Sigmoid colon (tissue), 7 donors: ENCODE measurements at places on chromosomes 1 and 21. TPM values are rescaled to one million over a fixed set of nuclear protein-coding genes. Genes with fewer than 3 reads are reported as not detected.

RGS16 gene
- total RNA-seq, result 0.83 TPM

- H3K27me3 ChIP-seq, result no peaks in the 10 kb centered on the region
- H3K36me3 ChIP-seq, result peaks cover 6% of the 10 kb centered on the region
- H3K4me3 ChIP-seq, result no peak overlapping the region
- H3K27ac ChIP-seq, result no peak overlapping the region
Measured at GRCh38 chr1:23798662-23799142, 1.9 kb downstream of the GALE start.

GRCh38 chr1:150843474-150843873 lies 32.9 kb downstream of the ARNT start:
- no peak overlapping the region for H3K4me3 ChIP-seq
- H3K27me3 ChIP-seq, result no peaks in the 10 kb centered on the region
- no peaks in the 10 kb centered on the region for H3K4me1 ChIP-seq
- H3K27ac ChIP-seq, result no peak overlapping the region
- DNase-seq, result no peak

- no peak overlapping the region for H3K4me3 ChIP-seq
- H3K27me3 ChIP-seq, result no peaks in the 10 kb centered on the region
- H3K4me1 ChIP-seq, result peaks cover 10% of the 10 kb centered on the region
Measured at GRCh38 chr1:33137800-33138199, 44.0 kb downstream of the TRIM62 start.

GRCh38 chr1:68495532-68495931 lies 1.4 kb downstream of the DEPDC1 start:
- H3K4me1 ChIP-seq, result peaks cover 18% of the 10 kb centered on the region
- H3K27me3 ChIP-seq, result no peaks in the 10 kb centered on the region
- H3K4me3 ChIP-seq, result no peak overlapping the region

DNA sequence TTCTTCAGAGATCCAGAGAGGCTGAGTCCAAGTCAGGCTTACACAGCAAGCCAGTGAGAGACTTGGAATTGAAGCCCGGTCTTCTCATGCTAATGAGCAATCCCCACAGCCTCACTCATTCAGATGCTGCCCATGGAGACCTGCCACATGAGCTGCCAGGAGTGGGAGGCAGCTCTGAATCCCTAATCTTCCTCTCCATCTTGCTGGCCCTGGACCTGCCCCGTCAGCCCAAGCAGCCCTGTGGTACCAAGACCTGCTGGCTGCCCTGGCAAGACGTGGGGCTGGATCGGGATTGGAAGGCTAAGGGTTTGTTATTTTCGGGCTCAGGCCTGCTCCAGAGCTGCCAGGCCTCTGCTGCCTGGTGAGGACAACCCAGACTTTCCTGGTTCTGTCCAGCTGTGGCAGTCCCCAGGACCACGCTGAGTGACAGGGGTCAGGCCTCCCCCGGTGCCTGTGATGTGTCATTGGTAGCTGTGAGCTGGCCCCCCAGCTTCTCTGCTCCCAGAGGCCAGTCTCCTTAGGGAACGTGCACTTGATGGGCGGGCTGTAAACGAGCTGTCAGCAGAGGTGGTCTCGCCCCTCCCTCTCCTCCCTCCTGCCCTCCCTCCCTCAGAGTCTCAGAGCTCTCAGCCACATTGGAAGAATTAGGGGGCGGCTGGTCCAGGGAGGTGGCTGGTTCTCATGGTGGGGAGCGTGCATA lies 135.0 kb downstream of the FOXD2 start:
- no peak for DNase-seq
- no peaks in the 10 kb centered on the region for H3K27me3 ChIP-seq
- H3K27ac ChIP-seq, result no peak overlapping the region

USH2A gene
- not detected for total RNA-seq

GRCh38 chr1:111592389-111593361 lies 26.9 kb upstream of the RAP1A start:
- no peaks in the 10 kb centered on the region for H3K36me3 ChIP-seq
- H3K27ac ChIP-seq, result peak overlapping the region; percentile 84
- H3K4me1 ChIP-seq, result peaks cover 61% of the 10 kb centered on the region
- H3K27me3 ChIP-seq, result no peaks in the 10 kb centered on the region

SLAMF7 gene
- 0.83 TPM for total RNA-seq

- H3K36me3 ChIP-seq, result no peaks in the 10 kb centered on the region
- no peaks in the 10 kb centered on the region for H3K27me3 ChIP-seq
- H3K27ac ChIP-seq, result peak overlapping the region; percentile 84
- DNase-seq, result no peak
Measured at GRCh38 chr1:33364565-33364918, 43.6 kb upstream of the A3GALT2 start.

- no peak overlapping the region for H3K4me3 ChIP-seq
- peaks cover 37% of the 10 kb centered on the region for H3K4me1 ChIP-seq
- no peaks in the 10 kb centered on the region for H3K36me3 ChIP-seq
- no peaks in the 10 kb centered on the region for H3K27me3 ChIP-seq
- no peak for DNase-seq
Measured at GRCh38 chr1:7292714-7293419, 478.2 kb upstream of the VAMP3 start.

DNA sequence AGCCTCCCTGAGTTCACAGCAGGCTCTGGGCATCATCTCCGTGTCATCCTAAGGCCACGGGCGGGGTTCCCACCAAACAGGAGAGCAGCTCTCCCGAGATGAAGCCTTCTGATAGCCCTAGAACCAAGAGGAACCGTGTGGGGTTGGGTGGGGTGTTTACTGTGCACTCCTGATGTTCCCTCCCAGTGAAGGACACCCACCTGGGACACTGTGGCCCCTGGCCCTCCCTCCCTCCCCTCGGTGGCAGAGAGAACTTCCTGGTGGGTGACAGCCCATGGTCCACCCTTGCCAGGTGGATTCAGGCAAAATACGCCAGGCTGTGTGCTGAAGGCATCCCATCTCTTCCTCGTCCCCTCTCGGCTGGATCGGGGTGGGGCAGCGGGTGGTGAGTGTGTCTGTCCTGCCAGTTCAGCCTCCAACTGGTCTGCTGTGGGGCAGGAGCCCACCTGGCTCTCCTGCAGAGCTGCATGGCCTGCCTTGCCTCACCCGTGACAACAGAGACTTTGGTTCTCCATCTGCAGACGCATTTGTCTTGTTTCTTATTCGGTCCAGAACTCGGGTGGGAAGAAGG lies 15.6 kb upstream of the C1orf174 start:
- no peak for DNase-seq
- H3K27me3 ChIP-seq, result peaks cover 5% of the 10 kb centered on the region
- H3K4me1 ChIP-seq, result peaks cover 8% of the 10 kb centered on the region
- no peak overlapping the region for H3K4me3 ChIP-seq

- peak within 1 kb of the TSS; percentile 43 for H3K4me3 ChIP-seq
- DNase-seq, result peak; percentile 63
- H3K27me3 ChIP-seq, result no peaks in the 10 kb centered on the region
- peaks cover 9% of the 10 kb centered on the region for H3K4me1 ChIP-seq
- H3K27ac ChIP-seq, result no peak within 1 kb of the TSS
Measured at GRCh38 chr1:99264201-99265021, at the start of gene PLPPR4. Gene PLPPR4, plus strand, starts transcription at chr1:99264492. Its CDS starts 102 bp downstream, at chr1:99264594.

- no peak overlapping the region for H3K27ac ChIP-seq
- H3K4me1 ChIP-seq, result no peaks in the 10 kb centered on the region
- no peak overlapping the region for H3K4me3 ChIP-seq
- H3K27me3 ChIP-seq, result no peaks in the 10 kb centered on the region
- no peaks in the 10 kb centered on the region for H3K36me3 ChIP-seq
Measured at GRCh38 chr21:35509001-35509704, 460.1 kb upstream of the RUNX1 start.

DNA sequence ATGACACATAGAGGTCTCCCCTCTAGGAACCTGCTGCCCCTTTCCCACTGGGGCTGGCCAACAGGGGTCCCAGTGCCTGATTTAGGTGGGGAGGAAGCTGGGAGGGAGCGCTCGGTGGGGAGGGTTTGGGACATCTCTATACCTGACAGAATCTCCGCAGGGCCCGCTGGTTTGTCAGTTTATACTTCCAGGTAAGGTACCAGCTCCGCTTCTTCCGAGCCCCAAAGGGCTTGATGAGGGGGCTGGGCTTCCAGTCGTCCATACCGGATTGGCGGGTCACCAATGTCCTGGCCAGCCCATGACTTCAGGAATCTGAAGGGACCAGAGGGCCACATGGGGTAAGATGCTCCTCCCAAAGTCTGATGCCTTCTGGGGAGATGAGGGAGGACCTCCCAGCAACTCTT lies 672 bp downstream of the POMGNT1 start:
- no peak for DNase-seq
- H3K4me3 ChIP-seq, result peak overlapping the region; percentile 79
- H3K36me3 ChIP-seq, result peaks cover 11% of the 10 kb centered on the region
- peak overlapping the region; percentile 87 for H3K27ac ChIP-seq

GRCh38 chr21:31187499-31187898 lies 149.2 kb upstream of the KRTAP19-8 start:
- H3K4me1 ChIP-seq, result no peaks in the 10 kb centered on the region
- H3K4me3 ChIP-seq, result no peak overlapping the region
- H3K27me3 ChIP-seq, result peaks cover 5% of the 10 kb centered on the region
- no peaks in the 10 kb centered on the region for H3K36me3 ChIP-seq
- H3K27ac ChIP-seq, result no peak overlapping the region
- DNase-seq, result no peak
